SK-N-SH treated with all-trans-retinoic acid at 6 μM for 48 hours (cell line): ENCODE measurements at places on chromosomes 2 and 18.
A peak's percentile ranks its signal among the peaks of the same experiment; 100 is the strongest.

DNA sequence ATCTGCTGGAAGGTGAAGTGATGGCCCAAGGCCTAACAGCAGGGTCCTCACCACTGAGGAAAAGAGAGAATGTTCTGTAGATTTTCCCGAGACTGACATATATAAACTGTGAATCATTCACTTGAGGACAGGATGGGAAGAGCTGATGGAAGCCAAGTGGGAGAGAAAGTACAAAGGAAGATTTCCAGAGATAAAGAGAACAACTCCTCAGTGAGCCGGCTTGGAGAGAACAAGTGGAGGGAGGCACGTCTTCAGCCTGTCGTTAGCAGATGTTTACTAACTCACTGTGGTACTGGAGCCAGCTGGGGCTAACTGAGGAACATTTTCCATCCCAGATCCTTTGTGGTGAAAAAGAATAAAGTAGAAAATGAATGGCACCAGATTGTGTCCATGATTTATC lies 552.9 kb upstream of the TNP1 start:
- peak; percentile 81 for ATAC-seq

DNA sequence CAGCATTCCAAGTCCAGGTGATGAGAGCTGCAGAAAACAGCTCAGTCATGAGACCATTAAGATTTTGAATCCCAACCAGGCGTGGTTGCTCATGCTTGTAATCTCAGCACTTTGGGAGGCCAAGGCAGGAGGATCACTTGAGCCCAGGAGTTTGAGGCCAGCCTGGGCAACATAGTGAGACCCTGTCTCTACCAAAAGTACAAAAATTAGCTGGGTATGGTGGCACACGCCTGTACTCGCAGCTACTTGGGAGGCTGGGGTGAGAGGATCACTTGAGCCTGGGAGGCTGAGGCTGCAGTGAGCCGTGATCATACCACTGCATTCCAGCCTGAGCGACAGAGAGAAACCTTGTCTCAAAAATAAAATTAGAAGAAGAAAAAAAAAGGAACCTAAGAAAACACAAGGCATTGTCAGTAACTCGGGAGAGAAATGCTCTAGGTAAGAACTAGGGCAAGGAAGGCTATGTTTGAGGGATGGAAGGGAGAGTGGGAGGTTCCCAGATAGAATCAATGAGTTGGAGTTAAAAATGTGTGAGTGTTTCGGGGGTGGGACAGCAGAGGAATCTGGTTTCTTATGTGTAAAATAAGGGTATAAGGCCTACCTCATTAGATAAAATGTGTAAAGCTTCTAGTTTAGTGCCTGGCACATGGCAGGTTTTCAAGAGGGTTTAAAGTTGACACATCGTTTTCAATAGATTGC lies 23.3 kb upstream of the MTA3 start:
- ATAC-seq, result no peak

- ATAC-seq, result no peak
Observed at GRCh38 chr18:65399091-65399490, 351.7 kb upstream of the CDH7 start.

DNA sequence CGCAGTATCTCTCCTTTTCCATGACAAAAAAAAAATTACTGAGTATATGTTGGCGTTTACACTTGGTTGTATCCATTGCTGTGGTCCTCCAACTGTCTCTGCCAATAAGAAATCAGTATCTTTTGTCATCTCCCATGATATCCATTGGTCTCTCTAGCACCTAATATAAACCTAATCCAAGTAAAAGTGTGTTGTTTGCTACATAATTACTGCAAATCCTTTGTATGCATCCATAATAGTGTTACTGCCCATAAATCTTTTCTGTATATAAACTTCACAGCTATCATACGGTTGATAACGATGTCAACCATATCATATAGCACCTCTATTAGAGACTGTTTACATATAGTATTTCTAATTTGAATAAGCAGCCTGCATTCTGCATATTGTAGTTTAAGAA lies 226.9 kb downstream of the AGPS start:
- no peak for ATAC-seq

DNA sequence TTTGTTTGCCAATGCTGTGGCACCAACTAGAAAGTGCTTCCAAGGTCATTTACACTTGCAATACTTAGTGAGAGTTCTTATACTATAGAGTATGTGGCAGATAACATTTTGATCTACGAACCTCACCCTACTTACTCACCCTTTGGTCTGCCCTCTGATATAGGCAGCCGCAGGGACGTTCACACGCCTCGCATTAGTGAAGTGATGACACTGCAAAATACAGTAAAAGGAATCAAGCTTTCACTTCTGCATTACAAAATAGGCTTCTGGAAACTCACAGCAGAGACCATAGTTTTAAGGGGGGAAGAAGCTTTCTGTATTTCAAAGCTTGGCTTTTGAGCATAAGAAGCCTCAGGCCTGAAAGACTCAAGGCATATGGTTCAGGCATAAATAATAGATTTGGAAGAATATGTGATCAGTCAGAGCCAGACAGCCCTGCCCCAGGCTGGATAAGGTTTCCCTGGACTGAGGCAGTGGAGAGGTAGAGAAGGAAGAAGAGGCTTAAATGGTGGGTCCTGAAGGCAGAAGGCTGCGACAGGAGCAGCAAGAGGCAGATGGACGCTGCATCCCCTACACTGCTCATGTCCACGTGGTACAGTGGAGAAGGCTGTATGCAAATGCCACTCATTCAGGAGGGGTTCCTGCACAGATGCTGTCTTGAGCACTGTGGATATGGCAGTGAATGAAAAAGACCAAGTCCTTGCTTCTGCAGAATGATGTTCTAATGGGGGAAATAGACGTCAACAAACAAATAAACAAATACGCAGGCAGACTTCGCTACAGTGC lies 63.1 kb downstream of the FECH start:
- ATAC-seq, result no peak

- no peak for ATAC-seq
Observed at GRCh38 chr2:204796581-204796980, 251.3 kb downstream of the PARD3B start.

- no peak for ATAC-seq
Observed at GRCh38 chr2:42336361-42336965, 24.6 kb downstream of the COX7A2L start.

DNA sequence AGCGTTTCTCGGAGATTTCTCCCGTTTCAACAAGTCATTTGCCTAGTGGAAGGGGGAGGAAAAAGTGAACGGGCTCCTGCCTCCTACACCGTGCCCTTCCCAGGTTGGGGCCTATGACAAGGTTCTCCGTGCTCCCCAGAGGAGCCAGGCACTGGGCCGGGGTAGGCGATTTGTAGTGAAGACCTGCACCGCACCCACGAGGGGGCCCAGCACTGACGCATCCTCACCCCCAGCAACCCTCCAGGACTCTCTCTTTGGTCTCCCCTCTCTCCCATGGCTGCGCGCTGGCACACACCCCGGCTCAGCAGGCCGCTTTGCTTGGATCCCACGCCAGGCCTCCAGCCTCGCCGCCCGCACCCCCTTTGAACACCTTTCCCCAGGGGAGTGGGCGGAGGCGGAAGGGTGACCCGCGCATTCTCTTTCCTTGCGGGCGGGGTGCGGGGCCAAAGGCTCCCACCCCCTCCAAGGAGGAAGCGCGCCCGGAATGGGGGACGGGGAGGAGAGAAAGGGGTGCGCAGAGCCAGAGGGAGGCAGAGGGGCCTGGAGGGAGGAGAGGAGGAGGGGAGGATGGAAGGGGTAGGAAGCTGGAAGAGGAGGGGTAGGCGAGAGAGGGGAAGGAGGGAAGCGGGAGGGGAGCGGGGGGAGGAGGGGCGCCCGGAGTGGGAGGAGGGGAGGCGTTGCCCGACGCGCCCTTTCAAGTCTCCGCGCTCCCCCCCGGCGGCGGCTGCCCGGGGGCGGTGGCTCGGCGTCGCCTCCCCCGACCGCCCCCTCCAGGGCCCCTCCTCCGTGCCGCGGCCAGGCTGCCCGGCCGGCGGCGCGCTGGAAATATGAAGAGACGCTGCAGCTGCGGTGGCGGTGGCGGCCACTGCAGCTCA lies at the start of gene APCDD1:
APCDD1 (plus strand) TSS at position 830 of the 875 bp plus-strand sequence. CDS start 347 bp downstream, outside the sequence.
- ATAC-seq, result no peak

DNA sequence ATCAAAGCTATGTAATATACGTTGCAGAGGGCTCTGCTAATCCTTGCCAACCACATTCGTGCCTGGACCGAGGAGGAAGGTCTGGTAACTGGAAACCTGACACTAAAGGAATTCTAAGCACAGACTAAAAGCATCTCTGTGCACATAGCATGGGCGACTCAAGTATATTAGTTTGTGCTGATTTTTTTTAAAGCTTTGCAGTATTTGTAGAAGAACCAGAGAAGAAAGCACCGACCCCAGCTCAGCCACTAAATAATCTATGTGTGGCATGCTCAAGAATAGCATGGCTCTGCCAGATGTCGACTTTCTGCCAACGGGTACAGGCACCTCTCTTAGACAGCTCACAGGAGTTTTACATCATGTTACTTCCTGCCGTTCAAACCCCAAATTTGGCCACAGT lies 73.2 kb upstream of the NRP2 start:
- no peak for ATAC-seq

GRCh38 chr2:134669731-134670669 lies 48.8 kb downstream of the TMEM163 start:
- no peak for ATAC-seq

GRCh38 chr18:11996190-11996754 lies 15.0 kb downstream of the IMPA2 start:
- ATAC-seq, result no peak

GRCh38 chr2:128495996-128496547 lies 177.4 kb upstream of the HS6ST1 start:
- ATAC-seq, result no peak

- ATAC-seq, result peak; percentile 76
Observed at GRCh38 chr2:238636269-238637073, 209.7 kb downstream of the ASB1 start.

DNA sequence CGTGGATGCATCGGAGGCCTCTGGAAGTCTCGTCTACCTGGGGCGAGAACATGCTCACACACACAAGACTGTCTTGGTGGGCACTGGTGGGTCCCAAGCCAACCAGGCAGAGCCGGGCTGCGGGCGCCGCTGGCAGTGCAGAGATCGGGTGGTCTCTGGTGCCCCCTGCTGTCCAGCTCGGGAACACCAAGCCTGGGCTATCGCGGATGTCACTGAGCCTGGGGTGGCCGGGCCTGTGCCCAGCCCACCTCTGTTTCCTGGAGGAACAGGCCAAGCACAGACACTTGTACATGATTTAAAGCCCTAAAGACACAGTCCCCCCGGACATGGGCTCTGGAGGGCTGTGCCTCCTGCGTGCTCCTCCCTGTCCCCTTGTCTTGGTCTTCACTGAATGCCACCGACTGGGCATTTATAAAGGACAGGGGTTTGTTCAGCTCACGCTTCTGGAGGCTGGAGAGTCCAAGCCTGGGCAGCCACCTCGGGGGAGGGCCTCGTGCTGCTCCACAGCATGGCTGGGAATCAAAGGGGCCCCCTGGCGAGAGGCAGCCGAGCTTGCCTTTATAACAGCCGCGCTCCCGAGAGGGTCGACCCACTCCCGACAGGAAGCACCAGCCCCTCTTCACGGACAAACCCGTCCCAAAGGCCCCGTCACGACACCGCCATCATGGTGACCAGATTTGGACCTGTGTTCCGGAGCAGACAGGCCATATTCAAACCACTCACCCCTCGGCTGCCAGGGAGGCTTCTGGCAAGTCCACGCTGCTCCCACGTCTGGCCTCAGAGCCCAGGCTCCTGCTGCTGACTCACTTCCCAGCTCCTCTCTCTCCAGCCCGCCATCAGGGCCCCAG lies 3.6 kb upstream of the OTOS start:
- peak; percentile 97 for ATAC-seq

- ATAC-seq, result no peak
Observed at GRCh38 chr18:45236676-45237075, 378.6 kb upstream of the SLC14A2 start.

- ATAC-seq, result no peak
Observed at GRCh38 chr2:109144271-109144670, 15.3 kb downstream of the SH3RF3 start.

DNA sequence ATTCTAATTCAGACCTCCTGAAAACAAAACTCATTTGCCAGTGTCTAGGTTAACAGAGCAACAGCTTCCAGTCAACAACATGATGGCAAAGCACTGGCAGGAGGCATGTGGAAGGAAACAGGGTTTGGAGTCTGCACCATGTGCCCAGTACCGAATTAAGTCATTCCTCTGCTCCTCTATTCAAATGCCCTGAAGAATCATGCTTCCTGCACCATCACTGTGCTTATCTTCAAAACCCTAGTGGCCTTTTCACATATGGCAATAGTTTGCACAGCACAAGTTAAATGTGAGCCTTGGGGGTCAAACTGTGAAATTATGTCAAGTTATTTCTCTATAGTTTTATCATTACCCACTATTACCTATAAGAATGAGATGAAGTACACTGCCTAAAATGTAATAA lies 75.4 kb upstream of the GRB14 start:
- ATAC-seq, result peak; percentile 13; the same call in 1 of the 3 replicates

DNA sequence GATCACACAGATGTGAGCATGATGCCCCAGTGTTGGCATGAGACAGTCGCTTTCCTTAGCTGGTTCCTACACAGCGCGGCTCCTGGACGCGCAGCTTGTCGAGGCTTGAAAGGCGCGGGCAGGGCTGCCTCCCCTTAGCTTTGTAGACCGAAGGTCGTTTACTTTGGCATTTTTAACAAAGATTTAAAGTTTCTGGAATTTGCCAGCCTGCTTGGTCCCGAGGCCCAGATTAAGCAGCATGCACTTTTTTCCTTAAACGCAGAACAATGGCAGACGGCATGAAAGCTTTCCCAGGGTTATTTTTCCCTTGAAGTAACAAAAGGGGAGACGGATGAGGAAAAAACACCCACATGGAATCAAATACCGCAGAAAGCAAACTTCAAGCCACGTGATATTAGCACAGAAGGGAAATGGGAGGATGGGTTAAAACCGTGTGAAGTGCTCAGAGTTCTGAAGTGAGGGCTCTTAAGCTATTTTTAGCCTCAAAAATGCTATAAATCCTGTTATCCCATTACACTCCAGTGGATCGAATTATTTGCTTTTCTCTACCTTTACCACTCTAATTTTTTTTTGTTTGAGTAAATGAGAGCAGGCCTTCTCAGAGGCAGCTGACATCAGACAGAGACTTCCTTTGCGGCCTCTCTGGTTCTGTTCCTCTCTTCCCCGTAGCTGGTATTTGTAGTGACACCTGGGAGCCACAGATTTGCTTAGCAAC lies 55.7 kb downstream of the NPAS2 start:
- ATAC-seq, result no peak

DNA sequence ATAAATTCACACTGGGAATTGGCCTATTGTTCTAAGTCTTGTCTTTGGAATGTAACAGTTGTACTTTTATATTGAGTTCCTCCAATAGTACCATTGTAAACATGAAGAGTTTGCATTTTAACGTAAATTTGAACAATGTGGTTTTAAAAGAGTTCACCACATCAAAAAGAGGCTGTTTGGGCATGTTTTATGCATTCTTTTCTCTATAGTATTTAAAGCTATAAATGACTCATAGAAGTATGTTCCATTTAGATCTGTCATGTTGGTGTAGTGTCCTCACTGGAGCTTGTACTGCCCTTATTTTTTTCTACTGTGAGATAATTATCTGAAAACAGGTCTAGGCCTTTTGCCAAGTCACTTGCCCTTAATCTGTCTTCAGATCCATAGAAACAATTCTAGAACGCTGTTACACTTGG lies 141.9 kb downstream of the RHBDD1 start:
- peak; percentile 95 for ATAC-seq
